ENCODE measurements at places on chromosomes 6 and 20.

GRCh38 chr6:169240125-169240524 lies 13.5 kb downstream of the THBS2 start:
- DNase-seq, result no peak

DNA sequence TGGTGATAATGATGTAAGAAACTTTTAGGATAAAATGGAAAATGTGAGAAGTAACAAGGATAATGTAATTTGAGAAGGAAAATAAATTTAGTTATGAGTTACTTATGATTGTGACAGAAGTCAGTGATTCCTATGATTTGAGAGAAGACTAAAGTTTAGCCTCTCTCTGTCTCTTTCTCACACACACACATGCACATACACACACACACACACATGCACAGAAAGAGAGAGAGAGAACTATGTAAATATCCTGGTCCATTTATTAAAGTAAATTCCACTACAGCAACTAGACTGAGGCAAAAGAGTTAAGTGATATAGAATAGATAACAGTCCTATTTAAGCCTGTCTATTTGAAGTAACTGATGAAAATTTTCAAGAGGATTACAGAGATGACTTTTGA lies 375.2 kb downstream of the CD109 start:
- no peak for DNase-seq

- DNase-seq, result no peak
Observed at GRCh38 chr6:163392533-163392932, 22.0 kb upstream of the QKI start.

DNA sequence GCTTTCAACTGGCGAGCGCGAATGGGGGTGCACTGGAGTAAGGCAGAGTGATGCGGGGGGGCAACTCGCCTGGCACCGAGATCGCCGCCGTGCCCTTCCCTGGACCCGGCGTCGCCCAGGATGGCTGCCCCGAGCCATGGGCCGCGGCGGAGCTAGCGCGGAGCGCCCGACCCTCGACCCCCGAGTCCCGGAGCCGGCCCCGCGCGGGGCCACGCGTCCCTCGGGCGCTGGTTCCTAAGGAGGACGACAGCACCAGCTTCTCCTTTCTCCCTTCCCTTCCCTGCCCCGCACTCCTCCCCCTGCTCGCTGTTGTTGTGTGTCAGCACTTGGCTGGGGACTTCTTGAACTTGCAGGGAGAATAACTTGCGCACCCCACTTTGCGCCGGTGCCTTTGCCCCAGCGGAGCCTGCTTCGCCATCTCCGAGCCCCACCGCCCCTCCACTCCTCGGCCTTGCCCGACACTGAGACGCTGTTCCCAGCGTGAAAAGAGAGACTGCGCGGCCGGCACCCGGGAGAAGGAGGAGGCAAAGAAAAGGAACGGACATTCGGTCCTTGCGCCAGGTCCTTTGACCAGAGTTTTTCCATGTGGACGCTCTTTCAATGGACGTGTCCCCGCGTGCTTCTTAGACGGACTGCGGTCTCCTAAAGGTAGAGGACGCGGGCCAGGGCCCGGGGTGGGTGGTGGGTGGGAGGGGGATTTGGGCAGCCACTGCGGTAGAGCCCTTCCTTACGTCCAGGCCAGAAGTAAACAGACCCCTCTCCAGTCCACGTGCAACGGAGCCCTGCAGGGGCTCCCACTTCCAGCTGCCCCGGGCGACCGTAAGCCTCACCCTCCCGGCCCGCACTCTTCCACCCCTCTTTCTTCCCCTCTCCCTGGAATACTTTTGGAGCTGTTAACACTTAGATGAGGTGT lies 998 bp downstream of the BMP2 start:
- no peak for DNase-seq

- DNase-seq, result no peak
Observed at GRCh38 chr6:125001684-125002405, 39.6 kb downstream of the RNF217 start.

DNA sequence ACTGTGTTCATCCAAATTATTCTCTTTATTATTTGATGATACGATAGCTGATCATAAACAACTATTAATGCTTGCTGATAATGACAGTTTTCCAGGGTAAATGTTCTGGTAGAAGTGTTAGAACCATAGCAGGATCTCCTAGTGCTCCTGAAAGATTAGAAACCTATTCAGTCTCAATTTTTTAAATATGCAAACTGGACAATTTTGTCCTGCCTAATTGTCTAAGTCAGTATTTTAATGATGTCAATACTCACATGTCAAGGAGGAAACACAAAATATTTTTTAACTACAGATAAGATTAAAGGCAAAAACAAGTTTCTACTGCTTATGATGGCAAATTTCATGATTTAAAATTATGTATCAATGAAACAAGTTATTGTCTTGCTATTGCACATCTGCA lies 233.9 kb downstream of the RFPL4B start:
- no peak for DNase-seq

GRCh38 chr6:22231616-22232015 lies 65.2 kb downstream of the PRL start:
- no peak for DNase-seq

DNA sequence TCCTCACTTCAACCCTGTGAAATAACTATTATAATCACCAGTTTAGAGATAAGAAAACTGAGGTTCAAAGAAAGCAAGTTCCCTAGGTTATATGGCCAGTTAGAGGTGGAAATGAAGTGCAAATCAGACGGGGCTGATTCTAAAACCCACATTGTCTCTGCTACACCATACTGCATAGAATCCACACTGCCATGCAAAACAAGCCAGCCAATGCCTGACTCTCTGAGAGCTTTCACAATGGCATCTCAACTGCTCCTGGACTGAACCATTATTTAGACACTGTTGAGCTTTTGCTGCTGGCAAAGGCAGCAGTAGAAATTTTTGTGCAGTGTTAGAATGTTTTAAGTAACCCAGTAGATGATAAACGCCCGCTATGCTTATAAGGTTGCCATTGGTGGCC lies 195.2 kb upstream of the CNR1 start:
- no peak for DNase-seq

GRCh38 chr6:20148433-20148832 lies 63.8 kb downstream of the MBOAT1 start:
- no peak for DNase-seq

DNA sequence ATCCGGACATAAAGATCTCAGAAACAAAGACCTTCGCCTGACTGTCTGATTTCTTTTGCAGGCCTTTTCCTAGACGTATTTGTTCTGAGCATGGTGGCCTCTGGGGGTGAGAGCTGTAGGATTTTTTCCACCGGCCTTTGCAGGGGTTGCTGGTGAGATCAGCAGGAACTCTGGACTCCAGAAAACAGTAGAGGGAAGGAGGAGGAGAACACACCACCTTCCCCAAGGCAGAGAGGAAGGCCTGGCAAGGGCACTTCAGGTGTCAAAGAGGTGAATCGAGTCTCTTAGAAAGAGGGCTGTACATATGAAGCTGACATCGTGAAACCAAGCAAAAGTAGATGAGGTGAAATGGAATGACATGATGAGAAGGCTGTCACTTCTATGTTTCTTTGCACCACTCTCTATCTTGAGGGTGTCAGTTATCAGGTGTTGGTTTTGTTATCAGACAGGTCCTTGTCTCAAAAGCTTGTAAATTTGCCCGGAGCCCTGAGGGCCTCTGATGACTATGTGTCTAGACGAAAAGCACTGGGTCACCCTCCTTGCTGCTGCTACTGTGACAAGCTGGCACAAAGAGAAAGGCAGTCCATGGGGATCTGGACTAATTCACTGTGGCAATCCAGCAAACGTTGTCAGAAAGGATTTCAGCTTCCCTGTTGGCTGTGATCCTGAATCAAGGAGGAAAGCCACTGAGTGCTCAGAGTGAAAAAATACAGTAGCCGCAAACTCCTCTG lies 91.3 kb upstream of the MAP3K7 start:
- DNase-seq, result no peak

DNA sequence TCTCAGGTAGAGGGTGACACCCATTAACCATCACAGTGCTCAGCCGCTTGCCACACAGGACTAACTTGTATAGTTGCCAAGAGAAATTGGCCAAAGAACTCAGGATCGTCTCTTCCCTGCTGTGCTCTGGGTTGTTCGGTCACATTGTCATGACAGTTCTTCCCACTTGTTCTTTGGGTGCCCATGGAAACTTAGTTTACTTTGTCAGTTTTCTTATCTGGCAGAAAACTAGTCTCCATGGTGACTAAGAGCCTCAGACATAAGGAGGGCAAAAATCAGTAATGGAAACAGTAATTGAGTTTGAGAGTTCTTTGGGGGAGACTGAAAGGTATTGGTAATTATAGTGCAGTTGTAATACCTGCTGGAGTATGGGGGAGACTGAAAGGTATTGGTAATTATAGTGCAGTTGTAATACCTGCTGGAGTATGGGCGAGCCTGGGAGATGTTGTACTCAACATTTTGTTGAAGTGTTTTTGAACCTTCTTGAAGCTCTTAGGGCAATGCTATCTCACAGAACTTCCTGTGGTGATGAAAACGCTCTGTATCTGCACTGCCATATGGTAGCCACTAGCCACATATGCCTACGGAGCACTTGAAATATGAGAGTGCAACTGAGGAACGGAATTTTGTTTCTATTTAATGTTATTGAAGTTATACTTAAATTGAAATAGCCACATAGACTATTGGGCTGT lies 95.2 kb upstream of the HDGFL1 start:
- DNase-seq, result no peak

GRCh38 chr6:143680141-143680540 lies 2.4 kb downstream of the PHACTR2 start:
- no peak for DNase-seq

GRCh38 chr6:41100871-41101287 lies 28.1 kb downstream of the NFYA start:
- no peak for DNase-seq

GRCh38 chr6:155486721-155487294 lies 31.2 kb upstream of the NOX3 start:
- no peak for DNase-seq

GRCh38 chr6:2857580-2858337 lies 16.1 kb upstream of the SERPINB1 start:
- DNase-seq, result peak; percentile 85

- DNase-seq, result peak; percentile 77
Observed at GRCh38 chr20:46400828-46401477, 5.5 kb downstream of the ELMO2 start.

DNA sequence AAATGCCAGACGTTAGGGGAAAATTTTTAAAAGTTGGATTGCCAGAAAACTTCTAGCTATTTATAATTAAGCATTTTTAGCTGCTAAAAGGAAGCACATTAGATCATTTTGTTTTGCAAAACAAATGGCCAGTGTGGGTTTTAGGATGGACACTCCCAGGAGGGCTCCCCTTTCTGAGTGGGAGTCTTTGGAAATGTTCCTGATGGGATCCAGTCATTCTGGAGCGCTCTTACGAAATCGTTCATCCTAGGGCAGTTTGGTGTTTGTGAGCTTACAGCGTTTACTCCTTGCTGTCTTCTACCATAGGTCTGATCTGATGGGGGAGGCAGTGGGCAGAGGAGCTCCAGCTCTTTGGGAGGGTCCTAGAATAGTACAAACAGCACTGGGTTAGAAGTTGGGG lies 14.7 kb downstream of the GNAS start:
- DNase-seq, result no peak

DNA sequence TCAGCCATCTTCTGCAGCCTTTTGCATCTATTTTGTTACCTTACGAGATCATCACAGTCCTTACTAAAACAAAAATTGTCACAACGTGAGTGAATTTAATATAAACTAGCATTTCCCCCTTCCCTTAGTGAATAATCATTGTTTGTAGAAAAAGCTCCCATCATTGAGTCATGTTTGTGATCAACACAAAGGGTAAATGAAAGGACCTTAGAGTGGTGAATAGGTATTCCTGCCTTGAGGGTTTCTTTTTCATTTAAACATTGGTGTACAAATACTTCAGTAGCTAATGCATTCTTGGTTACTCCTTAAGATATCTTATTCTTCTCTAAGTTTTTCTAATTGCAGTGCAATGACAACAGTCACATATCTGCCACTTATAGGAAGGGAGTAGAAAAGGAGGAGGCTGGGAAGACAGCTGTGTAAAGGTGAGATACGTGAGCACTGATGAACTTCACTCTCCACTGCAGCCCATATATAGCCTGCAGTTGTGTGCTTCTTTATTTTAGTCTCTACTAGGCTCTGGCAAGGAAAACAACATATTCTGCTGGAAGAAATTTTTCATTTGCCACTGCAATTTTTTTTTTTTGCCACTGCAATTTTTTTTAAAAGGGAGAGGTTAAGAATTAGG lies 27.8 kb downstream of the ADGRG6 start:
- DNase-seq, result no peak

DNA sequence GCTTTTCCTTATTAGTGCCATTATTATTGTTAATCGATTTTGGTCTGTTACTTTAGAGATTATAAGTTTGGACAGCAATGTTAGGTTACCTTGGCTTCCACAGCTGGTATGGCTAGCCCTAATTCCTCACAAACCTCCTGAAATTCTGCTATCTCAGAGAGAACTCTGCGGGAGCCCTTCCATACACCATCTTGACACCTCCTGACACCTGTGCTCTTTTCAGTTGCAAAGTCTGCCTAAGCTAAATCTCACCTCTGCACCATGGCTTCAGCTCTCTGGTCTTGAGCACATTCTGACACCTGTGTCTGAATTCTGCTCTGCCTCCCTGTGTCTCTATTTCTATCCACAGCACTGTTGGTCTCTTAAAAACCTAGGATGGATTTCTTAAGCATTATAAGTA lies 106.5 kb downstream of the DCDC2 start:
- DNase-seq, result no peak

DNA sequence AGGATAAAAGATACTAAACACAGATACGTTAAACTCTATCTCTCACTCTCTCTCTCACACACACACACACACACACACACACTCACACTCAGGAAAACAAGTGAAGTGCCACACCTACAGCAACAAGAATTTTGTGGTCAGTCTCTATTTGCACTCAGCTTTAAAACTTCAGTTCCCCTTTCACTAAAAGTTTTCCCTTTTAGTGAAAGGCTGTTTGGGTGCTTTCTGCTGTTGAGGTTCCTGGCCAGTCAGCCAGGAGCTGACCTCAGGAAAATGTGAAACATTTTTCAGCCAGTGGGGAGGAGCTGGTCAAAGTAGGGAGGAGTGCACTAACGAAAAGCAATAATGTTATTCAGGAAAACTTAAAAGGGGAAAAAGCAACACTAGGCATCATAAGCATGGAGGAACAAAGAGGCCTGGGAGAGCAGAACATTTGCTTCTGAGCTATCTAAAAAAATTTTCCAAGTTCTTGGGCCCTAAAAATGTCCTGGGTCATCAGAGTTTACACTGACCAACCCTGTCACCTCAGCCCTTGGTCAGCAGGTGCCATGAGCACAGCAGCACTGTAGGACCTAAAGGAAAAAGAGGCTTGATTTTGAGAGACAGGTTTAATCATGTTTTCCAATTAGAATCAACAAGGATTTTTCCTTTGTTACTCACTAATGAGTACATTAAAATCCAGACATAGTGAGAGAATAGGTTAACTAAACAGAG lies 30.7 kb upstream of the NT5E start:
- DNase-seq, result no peak

DNA sequence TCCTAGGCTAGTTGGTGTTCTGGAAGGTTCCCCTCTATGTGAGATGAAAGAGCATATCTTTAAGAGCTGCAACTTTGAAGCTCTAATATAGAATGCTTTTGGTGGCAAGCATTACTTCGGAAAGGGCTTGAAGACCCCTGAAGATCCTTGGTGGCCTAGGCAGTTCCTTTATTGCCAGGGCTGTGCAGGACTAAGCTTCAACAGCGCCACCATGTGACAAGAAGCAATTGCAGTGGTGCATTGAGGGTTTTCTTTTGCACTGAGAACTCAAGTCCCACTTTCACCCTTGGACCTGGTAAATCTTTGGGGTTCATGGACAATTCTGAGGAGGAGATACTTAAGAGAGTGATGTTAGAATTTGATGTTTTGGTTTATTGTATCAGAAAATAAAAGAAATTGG lies 237.4 kb upstream of the GMDS start:
- DNase-seq, result no peak

GRCh38 chr6:147676495-147677199 lies 168.2 kb downstream of the SAMD5 start:
- no peak for DNase-seq

GRCh38 chr20:59603781-59604541 lies at the start of gene PHACTR3:
PHACTR3 (plus strand) TSS chr20:59604540; CDS start chr20:59605015, 475 bp downstream.
- no peak for DNase-seq

Measured in CD4-positive, alpha-beta T cell treated with Interleukin-2 at 100 ng/mL for 4 hours (primary cell).